Activated naive CD8-positive, alpha-beta T cell treated with anti-CD3 and anti-CD28 coated beads for 36 hours (primary cell): ENCODE measurements at places on chromosomes 11 and 22. TPM values are rescaled to one million over a fixed set of nuclear protein-coding genes. Genes with fewer than 3 reads are reported as not detected.

GRCh38 chr11:62172294-62172693 is 17.7 kb upstream of the SCGB1D1 start:
- peaks cover 40% of the 10 kb centered on the region for H3K27me3 ChIP-seq
- no peaks in the 10 kb centered on the region for H3K36me3 ChIP-seq
- H3K27ac ChIP-seq: no peak overlapping the region
- no peak for DNase-seq
- H3K4me3 ChIP-seq: no peak overlapping the region
- H3K4me1 ChIP-seq: peaks cover 4% of the 10 kb centered on the region

DNA sequence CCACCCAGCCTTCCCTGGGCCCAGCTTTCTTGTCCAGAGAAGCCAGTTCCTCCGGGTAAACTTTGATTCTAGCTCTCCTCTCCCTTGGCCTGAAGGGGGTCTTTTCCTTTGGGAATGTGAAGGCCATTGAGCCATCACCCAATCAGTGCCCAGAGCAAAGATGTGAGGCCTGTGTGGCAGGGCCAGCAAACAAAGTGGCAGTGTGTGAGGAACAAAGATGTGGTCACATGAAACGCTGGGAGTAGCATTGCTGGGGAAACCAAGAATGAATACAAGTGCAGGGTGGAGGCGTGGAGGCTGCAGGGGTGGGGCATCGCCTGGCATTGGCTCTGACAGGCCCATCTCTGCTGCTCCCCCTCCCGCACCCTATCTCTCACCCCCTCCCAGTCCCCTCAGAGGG is 91.9 kb upstream of the BID start:
- H3K27me3 ChIP-seq: no peaks in the 10 kb centered on the region
- H3K4me3 ChIP-seq: no peak overlapping the region
- no peak overlapping the region for H3K27ac ChIP-seq

GRCh38 chr11:105260976-105261375 is 121.4 kb upstream of the CARD18 start:
- H3K27me3 ChIP-seq: peaks cover 3% of the 10 kb centered on the region
- no peak overlapping the region for H3K4me3 ChIP-seq
- no peaks in the 10 kb centered on the region for H3K36me3 ChIP-seq
- H3K4me1 ChIP-seq: peaks cover 2% of the 10 kb centered on the region
- no peak overlapping the region for H3K27ac ChIP-seq

DNA sequence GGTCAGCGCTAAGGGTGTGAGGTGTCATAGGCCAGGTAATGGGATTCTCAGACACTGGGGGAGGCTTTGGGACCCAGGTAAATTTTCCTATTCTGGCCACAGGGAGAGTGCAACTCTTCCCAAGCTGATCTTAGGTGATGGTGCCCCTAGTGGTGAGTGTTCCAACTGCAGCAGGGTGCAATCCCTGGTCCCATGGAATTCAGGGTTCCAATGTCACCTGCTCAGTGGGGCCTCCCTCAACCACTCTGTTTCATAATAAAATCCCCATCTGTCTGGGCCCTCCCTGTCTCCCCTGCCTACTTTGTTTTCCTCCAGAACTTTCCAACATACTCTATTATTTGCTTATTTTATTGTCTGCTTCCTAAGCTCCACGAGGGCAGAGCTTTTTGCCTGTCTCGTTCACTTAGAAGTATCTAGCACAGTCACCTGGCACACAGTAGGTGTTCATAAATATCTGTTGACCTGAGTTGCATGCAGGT is 2.9 kb upstream of the SGSM1 start:
- peaks cover 13% of the 10 kb centered on the region for H3K27me3 ChIP-seq
- H3K27ac ChIP-seq: no peak overlapping the region
- H3K36me3 ChIP-seq: no peaks in the 10 kb centered on the region
- H3K4me1 ChIP-seq: no peaks in the 10 kb centered on the region

DNA sequence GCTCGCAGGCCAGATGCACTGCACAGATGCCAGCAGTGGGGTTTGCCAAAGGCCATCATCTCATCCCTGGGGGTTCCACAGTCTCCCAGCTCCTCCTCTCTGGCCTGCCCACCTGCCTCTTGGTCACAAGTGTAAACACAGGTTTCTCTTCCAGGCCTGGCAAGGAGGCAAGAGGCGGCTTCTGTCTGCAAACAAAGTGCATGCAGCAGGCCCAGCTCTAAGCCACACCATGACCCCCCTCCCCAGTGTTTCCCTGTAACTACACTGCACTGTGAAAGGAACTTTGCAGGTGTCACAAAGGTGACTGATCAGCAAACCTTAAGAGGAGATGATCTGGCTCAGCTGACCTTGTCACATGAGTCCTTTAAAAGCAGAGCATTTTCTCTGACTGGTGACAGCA is 26.2 kb upstream of the SHISAL1 start:
- H3K4me3 ChIP-seq: no peak overlapping the region
- H3K27me3 ChIP-seq: no peaks in the 10 kb centered on the region
- no peak overlapping the region for H3K27ac ChIP-seq
- no peaks in the 10 kb centered on the region for H3K36me3 ChIP-seq
- peaks cover 3% of the 10 kb centered on the region for H3K4me1 ChIP-seq

CBY1 gene
- total RNA-seq: 11.9 TPM

PCNX3 gene
- 42.6 TPM for total RNA-seq
